ENCODE measurements at places on chromosomes 12 and 14.
A peak's percentile ranks its signal among the peaks of the same experiment; 100 is the strongest.

GRCh38 chr12:79547735-79548609 lies 142.8 kb downstream of the PAWR start:
- peak; percentile 37 for DNase-seq

- DNase-seq: no peak
These were observed at the start of gene OAS2 for GRCh38 chr12:112978163-112979040. OAS2 (plus strand) TSS chr12:112978519; CDS start chr12:112978609, 90 bp downstream.

DNA sequence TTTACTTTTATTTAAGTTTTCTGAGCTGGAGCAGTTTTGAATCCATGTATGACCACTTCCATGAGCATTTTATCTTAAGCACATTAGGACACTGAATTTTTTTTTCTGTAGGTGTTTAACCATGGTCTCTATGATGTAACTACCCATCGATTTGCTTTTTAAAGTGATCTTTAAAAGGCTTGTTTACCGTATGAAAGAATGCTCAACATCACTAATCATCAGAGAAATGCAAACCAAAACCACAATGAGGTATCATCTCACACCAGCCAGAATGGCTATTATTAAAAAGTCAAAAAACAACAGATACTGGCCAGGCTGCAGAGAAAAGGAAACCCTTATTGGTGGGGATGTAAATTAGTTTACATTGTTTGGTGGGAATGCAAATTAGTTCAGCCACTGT lies 23.0 kb downstream of the GLRX5 start:
- no peak for DNase-seq

GRCh38 chr12:96578526-96579125 lies 89.2 kb downstream of the CFAP54 start:
- peak; percentile 34 for DNase-seq

DNA sequence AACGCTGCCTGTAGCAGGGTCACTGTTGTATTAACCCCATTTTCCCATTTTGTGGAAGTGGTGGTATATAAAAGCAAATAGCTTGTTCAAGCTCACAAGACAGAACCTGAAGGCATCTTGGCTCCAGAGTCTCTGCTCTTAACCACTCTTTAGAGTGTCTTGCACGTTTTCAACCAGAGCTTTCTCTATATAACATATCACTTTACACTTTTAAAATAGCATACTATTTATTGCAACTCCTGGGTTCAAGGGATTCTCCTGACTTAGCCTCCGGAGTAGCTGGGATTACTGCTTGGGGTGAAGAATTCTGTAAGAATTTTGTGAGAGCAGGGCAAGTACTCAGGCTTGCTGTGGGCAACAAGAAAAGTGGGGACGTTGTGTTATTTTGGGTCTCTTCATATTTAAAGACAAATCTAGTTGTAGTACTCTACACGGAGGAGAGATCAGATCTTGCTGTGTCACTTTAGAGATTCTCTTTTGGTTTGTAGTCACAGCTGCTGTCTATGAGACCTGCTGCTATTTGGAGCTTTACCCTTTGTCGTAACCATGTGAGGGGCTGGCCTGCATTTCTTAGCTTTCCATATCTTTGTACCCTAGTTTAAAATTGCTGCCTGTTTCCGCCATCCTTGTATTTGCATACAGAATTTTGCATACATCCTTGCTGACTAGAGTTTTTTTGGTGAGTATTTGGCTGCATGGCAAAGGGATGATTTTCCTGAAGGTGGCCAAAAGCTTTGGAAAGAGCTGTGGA lies 40.7 kb downstream of the WDR20 start:
- DNase-seq: no peak

- DNase-seq: no peak
These were observed 120.1 kb upstream of the MAX start for GRCh38 chr14:65222440-65222858.

DNA sequence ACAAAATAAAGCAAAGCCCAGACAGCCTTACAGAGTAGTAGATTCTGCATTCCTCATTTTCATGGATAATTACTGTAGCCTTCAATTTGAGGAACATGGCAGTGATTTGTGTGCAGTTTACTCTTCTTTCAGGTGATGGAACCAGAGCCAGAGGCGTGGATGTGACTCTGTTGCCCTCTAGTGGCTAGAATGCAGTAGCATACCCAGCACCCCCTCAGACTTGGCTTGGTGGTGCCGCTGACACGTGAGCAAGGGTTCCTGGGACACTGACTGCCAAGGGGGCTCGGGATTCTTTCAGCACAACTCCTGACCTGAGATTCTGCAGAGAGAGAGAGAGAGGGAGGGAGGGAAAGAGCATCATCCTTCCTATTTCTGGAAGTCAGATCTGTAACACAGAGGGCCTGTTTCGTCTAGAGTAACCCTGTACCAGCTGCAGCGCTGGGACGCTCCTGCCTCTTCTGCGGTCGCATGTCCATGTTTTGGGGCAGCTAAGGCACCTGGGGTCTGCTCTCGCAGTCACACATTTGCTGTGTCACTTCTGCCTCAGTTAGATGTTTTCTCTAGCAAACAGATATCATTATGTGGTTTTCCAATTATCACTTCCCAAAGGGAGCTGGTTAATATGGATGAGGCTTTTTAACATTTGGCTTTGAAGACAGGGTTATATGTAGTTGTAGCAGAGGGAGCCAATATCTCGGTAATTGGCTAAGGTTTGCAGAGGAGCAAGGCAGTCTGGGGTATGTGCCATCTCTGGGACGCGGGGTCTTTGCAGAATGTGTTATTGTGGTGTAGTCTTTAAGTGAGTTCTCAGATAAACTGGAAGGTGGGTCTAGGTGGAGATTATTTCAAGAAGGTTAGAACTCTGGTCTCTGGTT lies 428.1 kb downstream of the NRXN3 start:
- DNase-seq: peak; percentile 71
